Activated T-cell treated with anti-CD3 and anti-CD28 coated beads, Interleukin-2, amount 50 U/mL, for 4 hours (primary cell): ENCODE measurements at places on chromosomes 11 and 22. TPM values are rescaled to one million over a fixed set of nuclear protein-coding genes. Genes with fewer than 3 reads are reported as not detected.
A peak's percentile ranks its signal among the peaks of the same experiment; 100 is the strongest.

The LINC01488 gene
- not detected for total RNA-seq

The TTC36 gene
- total RNA-seq, result 0.84 TPM

The CNTF gene
- total RNA-seq, result 3.6 TPM

The THRSP gene
- total RNA-seq, result not detected

DNA sequence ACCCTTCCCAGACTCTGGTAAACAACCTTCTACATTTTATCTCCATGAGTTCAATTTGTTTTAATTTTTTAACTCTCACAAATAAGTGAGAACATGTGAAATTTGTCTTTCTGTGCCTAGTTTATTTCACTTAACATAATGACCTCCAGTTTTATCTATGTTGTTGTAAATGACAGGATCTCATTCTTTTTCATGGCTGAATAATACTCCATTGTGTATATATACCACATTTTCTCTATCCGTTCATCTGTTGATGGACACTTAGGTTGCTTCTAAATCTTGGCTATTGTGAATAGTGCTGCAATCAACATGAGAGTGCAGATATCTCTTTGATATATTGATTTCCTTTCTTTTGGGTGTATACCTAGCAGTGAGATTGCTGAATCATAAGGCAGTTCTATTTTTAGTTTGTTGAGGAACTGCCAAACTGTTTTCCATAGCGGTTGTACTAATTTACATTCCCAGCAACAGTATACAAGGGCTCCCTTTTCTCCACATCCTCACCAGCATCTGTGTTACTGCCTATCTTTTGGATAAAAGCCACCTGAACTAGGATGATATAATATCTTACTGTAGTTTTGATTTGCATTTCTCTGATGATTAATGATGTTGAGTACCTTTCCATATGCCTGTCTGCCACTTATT, 93.9 kb downstream of the ATG16L2 start:
- DNase-seq, result no peak

GRCh38 chr11:2166091-2166851, 5.3 kb upstream of the INS start:
- DNase-seq, result peak; percentile 36

GRCh38 chr11:47551086-47551485, 1.8 kb downstream of the CELF1 start:
- no peak for DNase-seq

GRCh38 chr11:101127699-101128570, 1.7 kb downstream of the PGR start:
- no peak for DNase-seq

DNA sequence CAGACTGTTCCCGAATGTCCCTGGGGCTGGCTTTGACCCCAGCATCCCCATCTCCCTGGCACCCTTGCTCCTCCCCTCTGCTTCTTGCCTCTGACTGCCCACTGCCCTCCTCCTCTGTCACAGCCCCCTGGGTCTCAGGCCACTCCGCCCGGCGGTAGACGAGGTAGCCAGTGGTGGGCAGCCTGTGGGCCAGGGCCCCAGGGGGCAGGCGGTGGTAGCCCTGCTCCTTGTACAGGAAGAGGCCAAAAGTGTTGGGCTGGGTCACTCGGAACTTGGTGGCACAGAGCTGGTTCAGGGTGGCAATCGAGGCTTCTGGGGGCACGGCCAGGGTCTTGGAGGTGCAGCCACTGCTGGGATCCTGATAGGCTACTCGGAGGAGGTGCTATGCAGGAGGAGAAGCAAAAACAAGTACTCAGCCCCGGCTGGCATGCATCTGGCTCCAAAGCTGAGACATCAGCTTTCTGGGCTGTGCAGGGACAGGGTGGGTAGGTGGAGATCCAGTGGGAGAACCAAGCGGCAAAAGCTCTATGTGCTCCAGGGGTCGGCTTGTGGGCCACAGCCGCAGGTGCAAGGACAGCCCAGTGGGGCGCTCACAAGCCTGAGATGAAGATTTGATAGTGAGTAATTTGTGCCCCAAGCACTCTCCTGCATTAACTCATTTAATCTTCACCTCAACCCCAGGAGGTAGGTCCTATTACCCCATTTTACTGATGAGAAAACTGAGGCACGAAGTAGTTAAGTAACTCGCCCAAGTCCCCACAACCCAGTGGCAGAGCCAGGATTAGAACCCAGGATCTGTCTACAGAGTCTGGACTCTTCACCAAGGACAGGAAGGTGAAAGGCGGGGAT, 3.6 kb downstream of the RIN1 start:
- no peak for DNase-seq

DNA sequence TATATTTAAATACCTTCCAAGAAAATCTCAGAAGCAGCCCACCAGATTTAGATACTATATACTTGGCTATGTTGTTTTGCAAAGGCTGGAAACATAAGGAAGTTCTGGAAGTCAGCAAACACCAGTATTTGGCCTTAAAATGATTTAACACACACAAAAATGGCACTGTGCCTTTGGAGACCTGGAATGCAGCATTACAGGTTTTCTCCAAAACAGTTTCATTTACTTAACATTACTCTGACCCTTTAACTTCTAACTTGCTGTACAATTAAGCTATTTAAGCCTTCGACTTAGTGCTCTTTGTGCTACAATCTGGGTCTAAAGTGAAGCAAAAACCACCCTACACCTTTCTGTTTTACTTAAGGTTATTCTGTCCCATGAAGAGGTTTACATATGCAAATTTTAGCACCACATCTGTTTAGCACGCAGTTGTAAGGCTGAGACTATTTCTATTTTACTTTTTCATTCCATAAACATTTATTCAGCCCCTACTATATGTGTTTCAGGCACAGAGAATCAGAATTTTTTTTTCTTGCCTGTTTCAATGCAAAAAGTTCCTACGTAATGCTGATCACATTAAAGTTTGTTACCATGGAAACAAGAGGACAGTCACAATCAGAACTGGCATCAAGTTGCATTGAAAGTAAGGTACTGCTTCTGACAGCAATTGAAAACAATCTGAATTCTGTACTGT, 70.3 kb downstream of the MAML2 start:
- DNase-seq, result no peak
